Endodermal cell (in vitro differentiated cells): ENCODE measurements at places on chromosomes 2 and 18. TPM values are rescaled to one million over a fixed set of nuclear protein-coding genes. Genes with fewer than 3 reads are reported as not detected.
A peak's percentile ranks its signal among the peaks of the same experiment; 100 is the strongest.

- H3K4me3 ChIP-seq: no peak overlapping the region
- no peak overlapping the region for H3K27ac ChIP-seq
- peak; percentile 38 for DNase-seq
- H3K27me3 ChIP-seq: no peaks in the 10 kb centered on the region
Observed at GRCh38 chr18:38198956-38199355, 633.4 kb upstream of the CELF4 start.

Gene LIPG
- total RNA-seq: 3.9 to 18.6 TPM (median 4.0 TPM) in 3 replicates

- H3K36me3 ChIP-seq: no peaks in the 10 kb centered on the region
- H3K27ac ChIP-seq: no peak overlapping the region
- H3K4me3 ChIP-seq: no peak overlapping the region
- no peaks in the 10 kb centered on the region for H3K4me1 ChIP-seq
- H3K27me3 ChIP-seq: no peaks in the 10 kb centered on the region
Observed at GRCh38 chr2:180577567-180577966, 402.8 kb upstream of the UBE2E3 start.

Gene CCDC74B
- total RNA-seq: 8.7 and 9.2 TPM in 2 replicates

- no peaks in the 10 kb centered on the region for H3K36me3 ChIP-seq
- H3K4me1 ChIP-seq: peaks cover 4% of the 10 kb centered on the region
- H3K27ac ChIP-seq: peak overlapping the region; percentile 90
- peak overlapping the region; percentile 32 for H3K4me3 ChIP-seq
- DNase-seq: peak; percentile 84
Observed at GRCh38 chr2:104434318-104434792, 419.6 kb upstream of the POU3F3 start.

DNA sequence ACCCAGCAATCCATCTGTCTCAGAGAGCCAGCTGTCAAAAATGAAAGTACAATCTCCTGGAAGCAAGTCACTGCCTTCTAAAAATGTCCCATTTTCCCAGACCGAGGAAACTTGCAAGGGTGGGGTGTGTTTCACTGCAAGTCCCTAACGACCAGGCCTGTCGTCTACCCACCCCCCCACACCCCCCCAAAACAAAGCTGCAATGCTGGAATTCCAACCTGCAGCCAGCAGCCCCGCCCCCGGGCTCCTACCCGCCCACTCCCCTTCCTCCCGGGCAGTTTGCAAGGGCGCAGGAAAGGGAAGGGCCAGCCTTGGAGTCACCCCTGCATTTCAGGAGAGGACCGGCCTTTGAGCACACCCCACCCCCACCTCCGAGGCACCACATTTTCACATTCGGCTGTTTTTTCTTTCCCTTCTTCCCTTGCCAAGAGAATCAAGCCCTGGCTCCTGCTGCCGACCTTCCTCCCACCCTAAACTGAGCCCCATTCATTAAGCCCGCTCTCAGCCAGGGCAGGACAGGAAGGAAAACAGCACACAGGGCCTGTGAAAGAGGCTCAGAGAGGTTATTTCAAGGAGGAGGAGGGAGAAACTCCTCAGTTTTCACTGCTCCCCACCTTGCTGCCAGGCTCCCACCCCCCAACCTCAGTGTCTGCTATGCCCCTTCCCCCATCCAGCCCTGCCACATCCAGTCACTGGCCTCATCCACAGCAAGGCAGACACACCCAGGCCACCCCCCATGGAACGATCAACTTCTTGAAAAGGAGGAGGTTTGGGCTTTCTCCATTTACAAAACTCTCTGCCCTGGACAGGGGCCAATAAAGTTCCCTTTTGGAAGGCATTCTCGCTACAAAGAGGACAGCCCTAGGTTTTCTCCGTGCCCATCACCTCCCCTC lies 11.3 kb downstream of the SMAD7 start:
- peak overlapping the region; percentile 27 for H3K27ac ChIP-seq
- H3K27me3 ChIP-seq: no peaks in the 10 kb centered on the region
- peaks cover 86% of the 10 kb centered on the region for H3K36me3 ChIP-seq
- no peak for DNase-seq
- H3K4me3 ChIP-seq: peak overlapping the region; percentile 48
